K562 (cell line): ENCODE measurements at places on chromosomes 3 and 15. TPM values are rescaled to one million over a fixed set of nuclear protein-coding genes. Genes with fewer than 3 reads are reported as not detected.

DNA sequence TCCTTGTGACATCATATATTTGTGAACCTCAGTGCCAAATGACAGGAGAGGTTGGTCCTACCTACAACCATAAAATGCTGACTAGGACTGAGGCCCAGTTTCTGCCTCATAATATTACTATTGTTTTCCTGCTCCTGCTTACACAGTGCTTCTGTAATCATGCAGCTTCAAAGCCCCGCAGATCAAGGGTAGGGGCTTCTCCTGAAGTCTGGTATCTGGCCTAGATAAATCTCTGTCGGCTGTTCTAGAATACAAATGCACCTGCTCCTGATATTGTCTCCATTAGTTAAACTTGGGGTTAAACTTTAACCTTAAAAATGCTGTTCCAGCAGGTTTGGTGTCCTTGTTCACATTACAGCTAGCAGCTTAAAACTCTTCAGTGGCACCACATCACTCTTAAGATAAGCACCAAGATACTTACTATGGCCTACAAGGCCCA, 552.4 kb downstream of the TUSC7 start:
- H3K4me1 ChIP-seq, result no peaks in the 10 kb centered on the region
- H3K27ac ChIP-seq, result no peak overlapping the region
- no peaks in the 10 kb centered on the region for H3K27me3 ChIP-seq
- no peaks in the 10 kb centered on the region for H3K36me3 ChIP-seq
- H3K4me3 ChIP-seq, result no peak overlapping the region

DNA sequence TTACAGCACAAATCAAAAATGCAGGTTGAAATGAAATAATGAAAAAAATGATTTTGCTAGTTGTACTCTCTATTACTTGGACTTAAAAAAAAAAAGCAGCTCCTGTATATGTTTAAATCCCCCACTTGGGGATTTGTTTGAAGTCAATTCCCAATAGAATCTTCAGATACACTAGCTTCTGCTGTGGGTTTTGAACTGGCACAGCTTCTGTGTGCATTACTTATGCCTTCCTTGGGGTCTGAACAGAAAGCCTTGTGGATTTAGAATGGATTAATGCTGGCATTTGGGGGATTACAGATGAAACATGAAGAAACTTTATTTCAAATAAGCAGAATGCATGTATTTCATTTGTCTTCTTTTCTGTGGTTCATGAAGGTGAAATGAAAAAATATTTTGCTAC, 513.2 kb upstream of the TBL1XR1 start:
- H3K4me1 ChIP-seq, result no peaks in the 10 kb centered on the region
- no peak overlapping the region for H3K27ac ChIP-seq
- H3K27me3 ChIP-seq, result no peaks in the 10 kb centered on the region
- H3K36me3 ChIP-seq, result no peaks in the 10 kb centered on the region
- DNase-seq, result no peak

- no peak for DNase-seq
- H3K36me3 ChIP-seq, result peaks cover 66% of the 10 kb centered on the region
- no peaks in the 10 kb centered on the region for H3K4me1 ChIP-seq
- no peak overlapping the region for H3K4me3 ChIP-seq
These were observed 56.6 kb upstream of the SENP5 start for GRCh38 chr3:196810963-196811581.

DNA sequence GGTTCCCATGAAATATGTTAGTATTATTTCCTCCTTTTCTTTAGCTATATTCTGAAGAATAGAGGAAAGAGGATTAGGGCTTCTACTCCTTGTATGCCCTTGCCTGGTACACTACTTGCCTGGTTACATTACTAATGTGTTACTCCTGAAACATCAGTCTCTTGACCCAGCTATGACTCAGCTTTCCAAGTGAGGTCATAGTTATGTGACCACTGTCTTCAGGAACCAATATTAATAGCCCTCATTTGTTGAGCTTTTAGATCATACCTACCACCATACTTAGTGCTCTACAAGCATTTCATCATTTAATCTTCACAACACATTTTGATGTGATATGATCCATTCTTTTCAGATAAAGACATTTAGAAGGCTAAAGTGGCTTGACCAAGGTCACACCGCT, 60.3 kb downstream of the CMSS1 start:
- peaks cover 6% of the 10 kb centered on the region; the same call in 1 of the 2 replicates for H3K4me1 ChIP-seq
- DNase-seq, result peak; percentile 32
- no peaks in the 10 kb centered on the region for H3K27me3 ChIP-seq

DNA sequence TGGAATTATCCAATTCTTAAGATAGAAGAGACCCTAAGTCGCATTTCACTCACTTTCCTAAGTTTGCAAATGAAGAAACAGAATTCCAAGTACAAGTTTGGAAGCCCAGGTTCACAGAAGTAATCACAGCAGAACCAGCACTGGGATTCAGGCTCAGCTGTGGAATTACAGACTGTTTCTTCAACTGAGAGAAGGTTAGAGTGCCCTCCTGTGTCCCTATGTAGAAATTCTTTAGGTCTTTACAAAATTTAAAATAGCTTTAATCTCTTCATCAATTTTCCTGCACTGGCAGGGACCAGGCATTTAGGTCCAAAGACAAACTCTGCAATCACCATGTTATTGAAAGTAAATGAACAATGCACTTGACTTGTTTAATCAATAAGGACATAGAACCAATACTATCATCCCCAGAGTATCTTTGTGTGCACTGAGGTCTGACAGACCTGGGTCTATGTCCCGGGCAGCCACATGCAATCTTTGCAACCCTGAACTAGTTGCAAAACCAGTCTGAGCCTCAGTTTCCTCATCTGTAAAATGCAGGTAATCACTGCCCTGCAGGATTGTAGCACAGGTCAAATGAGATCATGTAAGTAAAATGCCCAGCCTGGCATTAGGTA, 96.3 kb upstream of the ZBED2 start:
- H3K27me3 ChIP-seq, result no peaks in the 10 kb centered on the region
- DNase-seq, result no peak
- no peak overlapping the region for H3K27ac ChIP-seq
- no peak overlapping the region for H3K4me3 ChIP-seq
- no peaks in the 10 kb centered on the region for H3K4me1 ChIP-seq

DNA sequence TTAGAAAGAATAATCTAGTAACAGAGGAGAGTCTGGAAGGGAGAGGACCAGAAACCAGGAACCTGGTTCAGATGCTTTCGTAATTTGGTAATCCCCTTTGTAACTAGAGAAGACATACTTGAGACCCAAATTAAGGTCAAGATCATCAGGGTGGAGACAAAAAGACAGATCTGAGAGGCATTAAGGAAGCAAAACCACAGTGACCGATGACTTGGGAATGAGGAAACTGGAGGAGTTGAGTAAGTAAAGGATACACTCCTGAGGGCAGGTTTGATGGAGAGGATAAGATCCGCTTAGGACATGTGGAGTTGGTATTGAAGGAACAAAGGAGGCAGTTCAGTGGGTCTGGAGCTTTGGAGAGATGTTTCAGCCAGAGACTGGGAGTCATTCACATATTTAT, 23.6 kb upstream of the BCL2A1 start:
- no peaks in the 10 kb centered on the region; the same call in 2 of the 3 replicates for H3K4me1 ChIP-seq
- DNase-seq, result no peak
- H3K27me3 ChIP-seq, result no peaks in the 10 kb centered on the region; the same call in 2 of the 3 replicates
- no peaks in the 10 kb centered on the region for H3K36me3 ChIP-seq
- H3K27ac ChIP-seq, result no peak overlapping the region

Gene POLR2M
- 66.9 and 77.6 TPM in 2 replicates for total RNA-seq

Gene TMEM207
- not detected in 2 replicates for total RNA-seq

Gene BCL2A1
- total RNA-seq, result 0.54 TPM in 1 of 2 replicates, not detected in the other

Gene ZDHHC19
- total RNA-seq, result 5.5 and 6.1 TPM in 2 replicates

Gene WDR93
- total RNA-seq, result not detected in 2 replicates

Gene GOLGA8R
- total RNA-seq, result 0.04 and 0.11 TPM in 2 replicates
